ENCODE measurements at places on chromosomes 1 and 21.

GRCh38 chr1:16921391-16922185 lies at the start of gene CROCC:
Gene CROCC, plus strand, starts transcription at chr1:16921931. Its CDS starts 88 bp downstream, at chr1:16922019.
- no peak for DNase-seq

DNA sequence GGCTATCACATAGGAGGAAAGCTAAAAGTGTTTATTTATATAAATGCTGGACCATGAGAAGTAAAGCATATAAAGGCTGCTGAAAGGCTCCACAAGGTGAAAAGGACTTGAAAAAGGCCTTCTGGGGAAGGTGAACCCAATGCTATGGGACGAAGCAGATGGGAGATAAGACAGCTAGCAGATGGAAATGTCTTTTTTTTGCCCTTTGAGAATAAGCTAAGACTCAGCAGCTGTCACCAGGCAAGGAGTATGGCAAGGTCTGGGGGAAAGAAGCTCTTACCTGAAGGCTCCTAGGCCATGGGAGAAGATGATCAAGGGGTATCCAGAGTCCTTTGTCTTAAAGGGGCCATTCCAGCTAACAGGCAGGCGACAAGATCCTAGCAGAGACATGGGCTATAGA lies 9.9 kb downstream of the PAFAH2 start:
- no peak for DNase-seq

DNA sequence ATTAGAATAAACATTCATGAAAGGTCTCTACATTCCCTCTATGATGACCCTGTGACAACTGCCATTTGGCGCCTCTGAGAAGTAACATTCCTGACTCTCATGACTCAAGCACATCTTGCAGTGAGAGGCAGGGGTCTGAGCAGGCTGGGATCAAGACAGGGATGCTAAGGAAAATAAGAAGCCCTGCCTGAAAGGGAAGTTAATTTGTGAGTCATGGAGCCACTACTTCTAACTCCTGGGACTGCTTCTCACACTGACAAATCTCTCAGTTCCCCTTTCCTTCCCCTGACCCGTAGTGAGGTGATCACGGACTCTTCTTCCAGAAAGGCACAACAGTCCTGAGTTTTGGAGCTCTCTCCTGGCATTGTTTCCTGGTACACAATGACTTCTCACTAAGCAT lies 231.9 kb downstream of the TNR start:
- no peak for DNase-seq

- DNase-seq = no peak
Observed at GRCh38 chr1:203681739-203682138, 55.1 kb downstream of the ATP2B4 start.

- no peak for DNase-seq
Observed at GRCh38 chr1:212364985-212365384, 49.7 kb downstream of the PACC1 start.

GRCh38 chr21:41993744-41994143 lies 16.4 kb downstream of the ZBTB21 start:
- DNase-seq = no peak

DNA sequence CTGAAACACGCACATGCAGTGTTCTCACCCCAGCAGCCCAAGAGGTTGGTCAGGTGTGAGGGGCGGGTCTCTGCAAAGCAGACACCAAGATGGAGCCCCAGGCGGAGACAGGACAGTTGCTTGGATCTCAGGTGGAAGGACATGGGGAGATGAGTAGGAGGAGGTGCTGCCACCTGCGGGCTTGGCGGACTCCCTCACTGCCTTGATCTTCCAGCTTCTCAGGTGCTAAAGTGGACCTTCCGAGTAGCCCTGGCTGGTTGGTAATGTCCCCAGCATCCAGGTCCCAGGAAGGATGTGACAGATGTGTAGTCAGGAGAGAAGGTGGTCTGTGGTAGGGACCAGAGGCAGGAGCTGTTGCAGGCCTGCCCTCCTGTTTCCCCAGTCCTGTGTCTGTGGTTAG lies 114.1 kb downstream of the AJAP1 start:
- no peak for DNase-seq

DNA sequence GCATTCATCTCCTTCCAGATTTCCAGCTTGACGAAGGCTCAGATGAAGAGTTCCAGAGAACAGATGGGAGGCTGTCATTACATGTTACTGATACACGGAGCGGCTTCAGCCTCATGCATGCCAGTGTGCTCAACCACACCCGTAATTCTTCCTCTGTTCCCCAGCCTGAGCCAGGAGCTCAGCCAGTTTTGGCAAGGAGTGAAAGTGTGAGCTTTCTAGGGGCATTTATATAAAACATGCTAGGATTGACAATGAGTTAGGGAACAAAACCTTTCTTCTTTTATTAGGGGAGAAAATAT lies 290.4 kb upstream of the PLXNA2 start:
- no peak for DNase-seq

GRCh38 chr21:36980280-36981048 lies 14.0 kb upstream of the HLCS start:
- DNase-seq = no peak

GRCh38 chr1:75588779-75589475 lies 22.0 kb downstream of the SLC44A5 start:
- no peak for DNase-seq

GRCh38 chr21:17921579-17922530 lies 102.7 kb upstream of the C21orf91 start:
- DNase-seq = no peak

GRCh38 chr1:2644591-2645101 lies 11.8 kb upstream of the MMEL1 start:
- DNase-seq = no peak

GRCh38 chr1:109959974-109960744 lies 24.4 kb upstream of the AHCYL1 start:
- DNase-seq = no peak

DNA sequence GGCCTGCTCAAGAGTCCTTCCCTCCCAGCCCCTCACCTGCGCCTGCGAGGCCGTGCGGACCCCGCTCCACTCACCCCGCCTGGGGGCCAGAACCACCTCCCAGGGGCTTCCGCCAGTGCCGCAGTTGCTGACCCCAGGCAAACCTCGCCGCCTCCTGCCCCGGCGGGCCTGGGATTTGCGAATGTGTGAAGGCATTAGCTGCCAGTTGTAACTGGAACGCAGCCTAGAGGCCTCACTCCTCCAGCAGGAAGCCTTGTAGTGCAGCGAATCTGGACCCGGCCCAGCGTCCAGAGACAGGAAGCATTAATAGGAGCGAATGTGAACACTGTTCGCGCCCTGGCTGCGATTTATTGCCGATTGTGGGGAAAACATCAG lies 140.9 kb upstream of the ARHGEF16 start:
- no peak for DNase-seq

DNA sequence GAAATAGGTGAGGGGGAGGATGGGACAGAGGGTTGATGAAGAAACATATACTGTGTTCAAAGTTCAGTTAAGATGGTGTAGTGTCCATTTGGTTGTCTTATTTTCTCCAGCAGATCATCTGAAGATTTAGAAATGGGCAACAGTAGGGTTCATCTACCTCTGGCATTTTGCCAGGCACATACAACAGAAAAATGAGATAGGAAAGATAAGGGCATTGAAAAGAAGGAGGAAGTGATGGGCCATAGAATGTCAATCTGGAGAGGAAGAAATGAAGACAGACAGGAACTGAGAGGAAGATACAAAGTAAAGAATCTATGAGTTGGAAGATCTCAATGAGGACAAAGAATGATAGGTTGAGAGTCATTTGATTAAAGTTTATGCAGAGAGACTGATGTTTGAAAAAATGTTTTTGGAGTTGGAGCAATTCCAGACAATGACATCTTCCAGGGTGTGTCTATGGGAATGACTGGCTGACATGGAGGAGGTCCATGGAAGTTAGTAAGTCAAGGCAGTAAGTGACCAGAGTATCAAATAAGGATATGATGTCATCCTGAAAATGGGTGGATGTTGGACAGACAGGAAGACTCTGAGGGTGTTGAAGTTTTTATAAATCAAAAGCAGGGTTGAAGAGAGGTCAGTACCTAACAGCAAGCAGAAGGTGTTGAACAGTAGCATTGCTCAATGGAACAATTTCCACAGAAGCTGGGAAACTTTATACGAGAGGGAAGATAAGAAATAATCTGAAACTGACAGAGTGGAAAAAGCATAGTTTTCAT lies 18.7 kb upstream of the CD55 start:
- no peak for DNase-seq

GRCh38 chr1:222394224-222394623 lies 153.7 kb downstream of the HHIPL2 start:
- no peak for DNase-seq

- no peak for DNase-seq
Observed at GRCh38 chr21:27406300-27407009, 439.6 kb upstream of the ADAMTS5 start.

DNA sequence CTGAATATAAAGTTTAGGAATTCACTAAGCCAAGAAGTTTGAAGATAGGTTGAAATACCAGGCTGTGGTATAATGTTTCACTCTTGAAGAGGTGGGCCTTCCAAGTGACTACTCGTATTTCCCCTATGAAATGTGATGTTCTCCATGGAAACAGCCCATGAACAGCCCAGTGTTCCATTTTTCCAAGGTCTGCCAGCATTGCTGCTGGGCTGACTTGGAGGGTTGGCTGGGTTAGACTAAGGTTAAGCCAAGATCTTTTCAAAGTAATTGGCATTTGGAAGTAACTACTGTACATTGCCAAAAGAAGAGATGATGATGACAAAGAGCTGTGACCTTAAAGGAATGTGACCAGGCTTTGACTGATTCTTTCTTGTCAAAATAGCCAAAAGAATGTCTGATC lies 73.8 kb downstream of the RPE65 start:
- no peak for DNase-seq

GRCh38 chr1:6465461-6466005 lies 440 bp downstream of the TNFRSF25 start:
- no peak for DNase-seq

GRCh38 chr1:43271186-43272118 lies 1.7 kb downstream of the TMEM125 start:
- no peak for DNase-seq

GRCh38 chr1:59292562-59292961 lies 4.3 kb upstream of the FGGY start:
- no peak for DNase-seq

DNA sequence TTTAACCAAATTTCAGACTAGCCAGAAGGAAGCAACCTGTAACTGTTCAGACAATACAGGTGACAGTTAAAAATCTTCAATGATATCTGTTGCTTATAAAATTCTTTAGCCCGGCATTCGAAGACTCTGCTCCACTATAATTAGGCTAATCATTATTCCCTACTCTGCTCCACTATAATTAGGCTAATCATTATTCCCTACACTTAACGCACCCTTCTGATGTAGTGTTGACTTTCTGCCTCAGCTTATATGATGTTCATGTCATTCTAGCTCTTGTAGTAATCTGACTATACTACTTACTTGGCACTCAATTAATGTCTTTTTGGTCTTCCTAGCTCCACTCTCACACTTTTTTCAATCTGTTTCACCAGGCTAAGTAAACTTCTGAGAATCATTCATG lies 13.3 kb downstream of the TESK2 start:
- no peak for DNase-seq

- no peak for DNase-seq
Observed at GRCh38 chr1:116226017-116226416, 114.8 kb downstream of the MAB21L3 start.

- no peak for DNase-seq
Observed at GRCh38 chr1:240169188-240169587, 77.5 kb downstream of the FMN2 start.

GRCh38 chr21:45962531-45963231 lies 18.9 kb upstream of the COL6A1 start:
- DNase-seq = no peak

- no peak for DNase-seq
Observed at GRCh38 chr1:237033061-237033460, 8.9 kb upstream of the RYR2 start.

DNA sequence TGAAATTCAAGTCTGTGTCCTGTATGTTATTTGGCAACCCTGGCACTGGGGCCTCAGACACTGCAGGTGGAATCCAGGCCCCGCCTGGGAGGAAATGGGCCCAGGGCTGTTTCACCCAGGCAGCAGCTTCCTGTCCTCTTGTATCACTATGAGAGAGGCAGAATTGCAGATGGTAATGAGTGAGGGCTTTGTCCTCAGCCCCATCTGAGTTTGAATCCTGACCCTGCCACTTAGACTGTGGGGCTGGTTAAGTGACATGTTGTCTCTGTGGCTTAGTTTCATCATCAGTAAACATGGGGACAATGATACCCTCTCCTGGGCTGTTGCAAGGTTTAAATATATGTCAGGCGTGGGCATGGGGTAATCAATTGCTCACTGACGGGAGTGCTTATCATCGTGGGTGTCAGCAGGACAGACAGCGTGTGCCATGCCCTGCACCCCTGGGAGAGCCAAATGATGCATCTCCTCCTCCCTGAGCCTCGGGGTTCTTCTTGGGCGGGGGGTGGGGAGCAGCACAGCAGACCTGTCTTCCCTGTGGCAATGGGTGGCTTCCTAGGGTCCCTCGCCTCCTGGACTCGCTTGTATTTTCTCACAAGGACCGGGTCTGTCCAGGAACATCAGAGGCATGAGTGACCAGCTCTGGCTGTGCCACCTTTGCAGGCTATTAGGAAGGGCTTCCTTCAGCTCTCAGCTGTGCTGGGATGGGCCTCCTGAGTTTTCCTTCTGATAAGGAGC lies 42.1 kb downstream of the ARHGEF10L start:
- DNase-seq = no peak

GRCh38 chr1:107057197-107058133 lies 991 bp downstream of the PRMT6 start:
- no peak for DNase-seq

DNA sequence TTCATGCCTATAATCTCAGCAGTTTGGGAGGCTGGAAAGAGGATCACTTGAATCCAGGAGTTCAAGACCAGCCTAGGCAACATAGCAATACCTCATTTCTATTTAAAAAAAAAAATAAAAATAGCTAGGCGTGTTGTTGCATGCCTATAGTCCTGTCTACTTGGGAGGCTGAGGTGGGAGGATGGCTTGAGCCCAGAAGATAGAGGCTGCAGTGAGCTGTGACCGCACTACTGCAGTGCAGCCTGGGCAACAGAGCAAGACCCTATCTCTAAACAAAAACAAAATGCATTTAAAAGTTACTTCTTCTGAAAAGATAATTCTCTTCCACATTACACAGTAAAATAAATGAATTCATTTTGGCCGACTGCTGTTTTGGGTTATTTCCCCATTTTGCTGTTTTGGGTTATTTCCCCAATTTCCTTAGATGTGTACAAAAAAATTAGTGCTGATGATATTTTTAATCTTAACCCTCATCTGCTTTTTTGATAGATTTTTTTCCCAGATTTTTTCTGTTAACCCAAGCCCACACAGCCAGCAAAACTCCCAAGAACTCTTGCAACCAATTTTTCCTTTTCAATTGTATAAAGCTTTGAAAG lies 23.0 kb upstream of the SAMSN1 start:
- no peak for DNase-seq

- DNase-seq = no peak
Observed at GRCh38 chr1:228818928-228819630, 83.8 kb downstream of the RHOU start.

DNA sequence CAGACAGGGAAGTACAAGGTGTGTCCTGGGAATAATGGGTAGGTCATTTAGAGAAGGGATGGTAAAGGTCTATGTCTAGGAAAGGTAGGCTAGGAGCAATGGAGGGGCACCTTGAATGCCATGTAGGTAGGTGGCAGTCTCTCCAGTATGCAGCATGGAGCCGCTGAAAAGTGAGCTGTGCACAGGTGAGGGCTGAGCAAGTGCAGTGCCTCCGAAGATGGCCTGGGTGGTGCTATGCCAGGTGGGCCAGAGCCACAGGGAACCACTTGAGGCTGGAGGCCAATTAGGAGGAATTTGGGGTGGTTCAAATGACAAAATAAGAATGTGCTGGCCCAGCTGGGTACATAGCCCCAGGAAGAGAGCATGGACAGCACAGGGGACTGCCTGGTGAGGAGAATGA lies 25.0 kb downstream of the RNU5D-1 start:
- DNase-seq = no peak
